Stimulated activated effector memory CD8-positive, alpha-beta T cell treated with anti-CD3 and anti-CD28 coated beads, Interleukin-12 subunit alpha, Interleukin-12 subunit beta, amount 100 ng/mL, for 72 hours (primary cell): ENCODE measurements at places on chromosomes 2 and 18.

GRCh38 chr2:43210467-43211303 lies 15.7 kb downstream of the ZFP36L2 start:
- no peak for DNase-seq

DNA sequence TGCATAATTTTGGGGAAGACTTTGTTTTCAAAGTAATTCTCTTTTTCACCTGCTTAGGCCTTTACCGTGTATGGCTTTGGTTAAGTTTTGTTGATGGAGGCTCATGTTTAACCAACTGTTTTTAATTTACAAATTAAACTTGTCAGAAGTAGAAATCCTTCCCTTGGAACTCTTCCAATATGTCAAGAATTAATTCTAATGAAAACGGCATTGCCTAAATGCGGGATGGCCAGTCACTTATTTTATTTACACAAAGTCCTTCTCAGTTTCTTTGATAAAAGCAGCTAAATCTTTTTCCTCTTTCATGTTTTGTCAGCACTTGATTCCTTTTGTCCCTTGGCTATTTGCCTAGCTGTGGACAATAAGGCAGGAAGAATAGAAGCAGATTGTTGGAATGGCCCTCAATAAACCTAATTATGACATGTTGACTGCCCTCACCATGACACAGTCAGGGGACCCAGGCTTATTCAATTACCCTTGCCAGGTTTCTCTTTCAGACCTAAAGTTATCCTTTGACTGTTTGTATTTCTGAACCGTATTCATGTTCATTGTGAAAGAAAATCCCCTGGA lies 26.3 kb downstream of the PAX3 start:
- no peak for DNase-seq

GRCh38 chr18:60259052-60259681 lies 113.4 kb downstream of the MC4R start:
- DNase-seq = no peak

DNA sequence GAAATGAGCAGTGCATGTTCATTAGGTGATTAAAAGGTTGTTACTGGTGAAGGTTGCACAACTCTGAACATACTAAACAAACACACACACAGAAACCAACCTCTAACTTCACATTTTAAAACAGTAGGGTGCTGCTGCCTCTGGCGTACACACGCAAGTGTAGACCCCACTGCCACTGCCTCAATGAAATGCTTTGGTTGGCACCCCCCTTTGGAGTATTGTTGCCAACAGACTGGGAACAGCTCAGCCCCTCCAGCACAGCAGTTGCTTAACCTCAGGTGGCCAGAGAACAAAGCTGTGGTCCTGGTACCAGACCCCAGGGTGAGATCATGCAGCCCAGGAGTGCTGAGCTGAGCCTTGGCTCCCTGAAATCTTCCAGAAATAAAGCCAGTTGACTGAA lies 138.6 kb downstream of the TMEM18 start:
- DNase-seq = no peak

- DNase-seq = peak; percentile 87
These were observed 33.8 kb downstream of the TOGARAM2 start for GRCh38 chr2:29014811-29015421.

DNA sequence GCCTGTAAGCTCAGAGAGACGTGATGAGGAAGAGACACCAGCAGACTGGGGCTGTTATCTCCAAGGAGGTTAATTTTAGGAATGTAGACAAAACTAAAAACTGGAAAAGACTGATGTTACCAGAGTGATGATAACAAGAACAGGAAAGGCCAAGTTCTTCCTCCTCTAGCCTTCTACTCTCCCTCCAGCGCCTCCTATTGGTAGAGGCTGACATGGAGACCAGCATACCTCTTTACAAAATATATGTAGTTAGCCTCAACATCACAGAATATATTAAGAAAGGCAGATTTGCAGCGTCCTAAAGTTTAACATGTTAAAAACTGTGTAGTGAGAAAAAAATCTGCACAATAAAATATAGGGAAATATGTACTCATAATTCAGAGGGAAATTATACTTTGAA lies 66.0 kb downstream of the TCF4 start:
- no peak for DNase-seq

- DNase-seq = no peak
These were observed 211.7 kb downstream of the NDUFA10 start for GRCh38 chr2:239813261-239814115.

DNA sequence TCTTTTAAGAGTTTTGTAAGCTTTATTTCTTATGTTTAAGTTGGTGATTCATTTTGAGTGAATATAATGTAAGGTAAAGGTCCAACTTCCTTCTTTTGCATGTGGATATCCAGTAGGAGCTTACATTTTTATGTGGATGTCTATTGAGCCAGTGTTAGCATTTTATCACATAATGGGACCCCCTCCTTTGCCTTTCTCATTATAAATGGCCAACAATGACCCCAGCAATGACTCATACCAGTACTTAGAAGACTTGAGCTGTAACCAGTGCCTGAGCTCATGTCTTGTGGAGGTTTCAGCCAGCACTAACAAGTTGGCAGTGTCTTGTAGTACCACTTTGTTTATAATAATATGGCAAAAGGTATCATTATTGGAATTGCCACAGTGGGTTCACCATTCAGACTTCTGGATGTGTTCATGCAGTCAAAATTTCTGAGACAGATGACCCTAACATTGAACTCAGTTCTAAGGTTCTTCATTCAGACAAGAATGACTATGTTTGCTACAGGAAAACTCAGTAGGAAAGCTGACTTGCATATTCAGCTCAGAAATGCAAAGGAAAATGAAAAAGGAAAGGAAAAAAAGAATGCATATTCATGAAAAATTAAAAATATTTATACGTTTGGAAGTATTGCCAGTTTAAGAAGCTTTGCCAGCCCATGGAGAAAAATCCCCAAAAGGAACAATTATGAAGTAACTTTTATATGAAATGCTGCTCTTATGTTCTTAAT lies 41.0 kb downstream of the CDKL4 start:
- DNase-seq = no peak

GRCh38 chr18:76496194-76496890 lies 1.3 kb upstream of the ZNF516 start:
- no peak for DNase-seq

GRCh38 chr2:176449852-176450251 lies 180.6 kb downstream of the MTX2 start:
- no peak for DNase-seq

DNA sequence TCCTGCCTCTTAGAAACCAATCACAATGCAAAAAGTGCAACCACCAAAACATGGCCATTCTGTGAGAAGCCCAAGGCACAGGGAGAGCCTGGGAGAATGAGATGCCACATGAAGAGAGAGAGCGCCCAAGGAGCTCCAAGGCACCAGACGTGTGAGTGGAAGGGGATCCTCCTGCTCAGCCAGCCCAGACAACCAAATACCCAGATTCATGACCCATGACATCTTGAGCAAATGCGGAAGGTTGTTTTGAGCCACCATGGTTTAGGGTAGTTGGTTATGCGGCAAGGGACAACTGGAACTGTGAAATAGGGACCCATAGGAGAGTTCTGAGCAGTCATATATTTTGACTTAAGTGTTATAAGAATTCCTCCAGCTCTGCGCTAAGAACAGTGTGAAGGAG lies 7.0 kb downstream of the AFF3 start:
- DNase-seq = no peak

GRCh38 chr18:3808985-3809780 lies 359.2 kb downstream of the TGIF1 start:
- no peak for DNase-seq

GRCh38 chr2:68698567-68699377 lies 35.8 kb upstream of the ARHGAP25 start:
- DNase-seq = no peak

DNA sequence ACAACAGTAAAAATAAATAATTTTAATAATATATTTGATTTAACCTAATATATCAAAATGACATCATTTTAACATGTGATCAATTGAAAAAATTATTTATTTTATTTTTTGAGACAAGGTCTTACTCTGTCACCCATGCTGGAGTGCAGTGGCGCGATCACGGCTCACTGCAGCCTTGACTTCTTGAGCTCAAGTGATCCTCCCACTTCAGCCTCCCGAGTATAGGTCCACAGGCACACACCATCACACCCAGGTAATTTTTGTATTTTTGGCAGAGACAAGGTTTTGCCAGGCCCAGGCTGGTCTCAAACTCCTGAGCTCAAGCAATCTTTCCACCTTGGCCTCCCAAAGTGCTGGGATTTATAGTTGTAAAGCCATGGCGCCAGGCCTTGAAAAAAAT lies 126.7 kb upstream of the COPS8 start:
- no peak for DNase-seq

- no peak for DNase-seq
These were observed 22.4 kb downstream of the MOGAT1 start for GRCh38 chr2:222693837-222694236.

DNA sequence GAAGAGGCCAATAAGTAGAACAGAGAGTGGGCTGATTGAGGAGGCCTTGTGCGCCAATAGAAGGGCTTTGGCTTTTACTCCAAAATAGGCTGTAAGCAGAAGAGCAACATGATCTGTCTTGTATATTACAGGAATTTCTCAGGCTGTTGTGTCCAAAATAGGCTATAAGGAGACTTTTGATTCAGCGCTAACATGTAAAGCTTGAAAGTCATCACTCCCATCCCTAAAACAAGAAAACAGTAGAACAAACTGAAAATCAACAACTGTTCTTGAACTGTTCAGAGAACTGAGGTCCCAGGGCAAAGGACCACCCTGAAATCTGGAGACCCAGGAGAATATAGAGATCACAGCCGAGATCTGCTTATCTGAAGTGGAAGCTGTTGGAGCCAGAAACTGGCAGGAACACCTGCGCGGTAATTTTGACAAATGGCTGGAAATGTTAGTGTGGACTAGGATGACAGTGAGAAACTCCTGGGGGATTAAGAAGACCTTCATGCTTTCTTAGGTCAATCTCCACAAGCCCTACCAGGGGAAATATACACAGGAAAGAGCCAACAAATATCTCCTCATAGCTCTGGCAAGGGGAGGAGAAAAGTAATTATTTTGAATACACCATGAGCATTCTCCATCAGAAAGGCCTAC lies 258.6 kb downstream of the RBM43 start:
- no peak for DNase-seq
